Forelimb muscle (tissue), 1 donor: ENCODE measurements at places on chromosomes 5 and 9.

GRCh38 chr9:114223564-114224246 lies 68.4 kb downstream of the COL27A1 start:
- DNase-seq: no peak

GRCh38 chr9:130694205-130694604 lies 625 bp downstream of the EXOSC2 start:
- no peak for DNase-seq

DNA sequence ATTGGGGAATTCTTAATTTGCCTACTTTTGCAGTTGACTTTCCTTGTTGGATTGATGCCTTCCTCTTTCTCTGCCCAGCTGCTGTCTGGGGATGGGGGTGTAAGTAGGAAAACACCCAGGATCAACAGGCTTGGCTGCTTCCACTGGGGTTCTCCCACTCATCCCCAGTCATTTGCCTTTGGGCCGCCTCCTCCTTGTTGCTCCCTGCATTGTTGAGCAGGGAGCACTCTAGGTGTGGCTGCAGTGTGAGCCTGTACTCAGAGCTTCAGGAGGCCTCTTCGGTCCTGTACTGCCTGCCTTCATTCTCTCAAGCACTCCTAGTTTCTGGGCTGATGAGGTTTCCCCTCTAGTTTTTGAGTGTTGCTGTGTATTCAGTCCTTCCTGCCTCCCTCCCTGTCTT lies 12.1 kb downstream of the RHOBTB3 start:
- DNase-seq: no peak

GRCh38 chr5:65625743-65626142 lies 916 bp downstream of the SHLD3 start:
- DNase-seq: no peak

- no peak for DNase-seq
Measured at GRCh38 chr5:96837303-96837702, 29.6 kb upstream of the ERAP1 start.

DNA sequence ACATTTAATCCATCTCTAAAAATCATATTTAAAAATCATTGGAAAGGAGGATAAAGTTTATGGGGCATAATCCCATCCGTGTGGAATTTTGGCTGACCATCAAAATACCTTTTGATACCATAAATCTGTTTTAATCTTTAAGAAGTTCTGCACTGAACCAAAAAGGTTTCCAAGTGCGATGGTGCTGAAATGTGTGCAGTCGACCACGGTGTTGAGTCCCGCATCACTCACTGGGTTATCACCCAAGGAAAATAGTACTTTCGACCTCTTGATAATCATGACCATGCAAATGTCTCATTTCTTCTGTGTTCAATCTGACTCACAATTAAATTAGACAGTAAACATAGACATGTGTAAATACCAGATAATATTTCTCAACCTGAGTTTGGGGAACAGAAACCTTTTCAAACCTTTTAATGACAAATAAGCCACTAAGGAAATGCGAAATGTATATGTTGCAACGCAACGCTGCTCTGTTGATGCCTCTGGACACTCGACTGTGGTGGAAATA lies 62.0 kb upstream of the CDH6 start:
- no peak for DNase-seq

GRCh38 chr9:34689116-34689470 lies 2.0 kb downstream of the CCL19 start:
- DNase-seq: no peak

- no peak for DNase-seq
Measured at GRCh38 chr9:131593936-131594665, 48.8 kb downstream of the PRRT1B start.

DNA sequence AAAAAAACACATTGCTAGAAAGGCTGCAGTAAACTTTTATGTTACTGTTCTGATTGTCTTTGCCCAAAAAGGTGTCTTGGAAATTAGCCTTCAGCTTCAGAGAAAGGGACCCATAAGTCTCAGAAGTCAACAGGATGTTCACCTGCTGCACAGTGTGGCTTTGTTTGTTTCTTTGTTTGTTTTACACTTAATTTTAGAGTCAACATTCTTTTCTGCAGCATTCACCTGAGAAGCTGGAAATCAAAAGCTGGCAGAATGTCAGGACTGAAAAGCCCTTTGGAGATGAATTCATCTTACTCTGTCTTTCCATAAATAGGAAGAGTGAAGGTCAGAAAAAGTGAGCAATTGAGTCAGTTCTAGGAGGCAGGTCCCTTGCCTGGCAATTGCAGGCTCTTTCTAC lies 170.0 kb downstream of the PAPPA start:
- DNase-seq: no peak

- no peak for DNase-seq
Measured at GRCh38 chr9:108395421-108395820, 460.4 kb downstream of the ACTL7B start.

GRCh38 chr5:19855931-19856330 lies 132.1 kb downstream of the CDH18 start:
- no peak for DNase-seq

DNA sequence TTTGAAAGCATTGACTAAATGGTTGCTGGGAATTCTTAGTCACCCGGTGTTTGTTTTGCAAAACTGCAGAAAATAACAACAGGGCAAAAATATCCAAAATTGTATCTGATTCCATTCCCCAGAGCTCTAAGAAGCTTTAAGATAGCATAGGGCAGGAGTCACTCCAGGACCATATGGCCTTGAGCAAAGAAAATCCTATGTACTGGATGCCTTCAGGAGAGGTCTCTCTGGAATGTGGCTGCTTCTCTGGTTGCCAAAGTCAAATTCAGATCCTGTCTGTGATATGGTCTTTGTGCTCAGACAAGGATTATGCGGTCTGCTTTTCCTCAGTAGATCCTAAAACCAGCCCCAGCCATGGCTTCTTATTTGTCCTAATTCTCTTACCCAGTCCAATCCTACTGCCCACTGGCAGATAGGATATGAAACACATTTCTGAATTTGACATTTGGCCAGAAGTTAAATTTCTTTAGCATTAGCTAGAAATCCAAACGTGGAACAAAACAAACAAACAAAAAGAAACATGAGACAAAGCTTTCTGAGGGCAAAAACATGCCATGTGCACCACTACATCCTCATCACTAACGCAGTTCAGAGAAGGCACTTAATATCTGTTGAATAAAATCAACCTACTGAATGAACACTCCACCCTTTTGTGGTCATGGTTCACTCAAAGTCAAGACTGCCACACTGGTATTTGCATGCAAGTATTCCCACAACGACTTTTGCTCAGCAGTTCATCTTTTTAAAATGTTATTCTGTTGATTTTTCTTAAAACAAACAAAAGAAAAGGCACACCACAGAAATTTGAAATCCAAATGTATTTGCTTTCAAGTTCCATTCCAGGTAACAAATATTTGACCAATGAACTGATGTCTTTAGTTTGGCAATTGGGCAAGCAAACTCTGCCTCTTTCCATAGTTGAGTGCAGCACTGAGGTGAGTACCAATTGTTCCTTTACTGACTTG lies 165.7 kb downstream of the TRPM6 start:
- no peak for DNase-seq

DNA sequence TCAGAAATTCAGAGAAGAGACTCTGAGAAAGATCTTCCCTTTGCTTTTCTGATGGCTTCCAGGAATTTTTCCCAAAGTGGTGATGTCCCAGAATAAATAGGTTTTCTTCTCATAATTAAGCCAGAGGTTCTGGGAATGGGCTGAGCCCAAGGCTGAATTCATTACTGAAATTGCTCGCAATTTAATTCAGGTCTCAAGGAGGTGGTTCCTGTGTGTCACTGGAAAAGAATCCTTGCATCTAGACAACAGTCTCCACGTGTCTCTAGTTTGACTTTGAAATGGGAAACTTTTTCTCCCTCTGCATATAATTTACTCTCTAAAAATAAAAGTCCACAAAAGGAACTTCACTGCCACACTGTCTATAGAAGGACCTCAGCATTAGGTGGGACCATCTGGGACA lies 27.8 kb upstream of the STX17 start:
- no peak for DNase-seq

- DNase-seq: no peak
Measured at GRCh38 chr9:131992906-131993657, 86.6 kb downstream of the MED27 start.

DNA sequence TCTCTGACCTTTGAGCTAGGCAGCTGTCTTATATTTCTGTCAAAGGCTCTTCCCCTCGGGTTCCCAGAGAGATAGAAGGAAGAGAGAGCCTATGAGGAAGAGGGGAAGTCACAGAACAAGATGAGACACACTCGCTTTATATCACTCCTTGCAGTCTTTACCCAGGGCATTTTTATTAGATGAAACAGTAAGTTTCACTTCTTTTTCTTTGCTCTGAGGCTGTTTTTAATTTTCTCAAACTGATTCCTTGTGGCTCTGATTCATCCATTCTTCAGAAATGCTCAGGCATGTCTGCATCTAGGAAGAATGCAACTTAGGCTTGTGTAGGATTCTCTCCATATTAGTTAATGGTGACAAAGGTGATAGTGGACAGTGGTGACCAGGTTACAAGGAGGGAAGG lies 132.9 kb upstream of the CHD1 start:
- DNase-seq: no peak

DNA sequence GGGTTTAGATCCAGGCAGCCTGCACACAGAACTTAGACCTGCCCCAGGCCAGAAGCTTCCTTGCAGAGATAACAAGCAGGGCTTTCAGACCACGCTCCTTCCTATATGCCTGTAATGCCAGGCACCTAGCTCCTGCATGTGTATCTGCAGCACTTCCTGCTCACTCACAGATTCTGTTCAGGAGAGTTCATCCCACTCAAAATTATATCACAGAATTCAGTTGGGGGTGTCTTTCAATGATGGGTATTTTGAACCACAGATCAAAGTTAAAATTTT lies 105.8 kb downstream of the SGCD start:
- DNase-seq: no peak

DNA sequence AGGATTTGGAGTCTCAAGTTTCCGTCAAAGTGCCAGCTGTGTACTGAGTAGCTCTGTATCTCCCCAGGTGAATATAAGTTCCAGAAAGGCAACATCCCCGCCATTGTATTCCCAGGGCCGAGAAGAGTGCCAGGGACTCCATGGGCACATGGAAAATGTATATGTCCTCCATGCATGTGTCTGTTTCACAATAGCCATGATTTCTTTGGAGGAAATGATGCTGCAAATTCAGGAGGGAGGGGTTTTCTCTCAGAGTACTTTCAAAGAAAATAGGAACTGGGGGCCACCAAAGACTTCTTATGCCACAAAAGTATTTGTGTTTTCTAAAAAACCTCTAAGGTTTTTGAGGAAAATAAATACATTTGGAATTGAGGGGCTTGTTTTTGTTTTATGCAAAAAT lies 524.6 kb downstream of the BNC2 start:
- DNase-seq: no peak

GRCh38 chr9:112041536-112042243 lies 133.4 kb downstream of the SUSD1 start:
- no peak for DNase-seq

GRCh38 chr5:112594095-112594850 lies 143.4 kb upstream of the APC start:
- no peak for DNase-seq

- DNase-seq: no peak
Measured at GRCh38 chr5:148951612-148952011, 111.2 kb downstream of the SH3TC2 start.

DNA sequence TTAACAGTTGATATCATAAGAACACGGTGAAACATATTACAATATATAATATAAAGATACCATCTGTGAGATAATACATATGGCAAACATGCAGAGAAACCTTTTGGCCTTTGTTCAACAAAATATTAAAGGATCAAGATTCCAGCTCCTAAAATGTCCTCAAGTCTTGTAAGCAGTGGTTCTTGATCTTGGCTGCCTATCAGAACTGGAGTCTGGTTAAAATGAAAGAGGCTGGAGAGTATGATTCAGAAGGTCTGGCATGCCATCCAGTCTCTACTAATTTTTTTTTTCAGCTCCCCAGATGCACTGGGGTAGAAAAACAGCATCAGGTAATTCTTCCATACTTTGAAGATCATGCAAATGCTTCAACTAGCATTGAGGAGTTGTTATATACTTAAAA lies 83.2 kb downstream of the TNC start:
- DNase-seq: no peak

DNA sequence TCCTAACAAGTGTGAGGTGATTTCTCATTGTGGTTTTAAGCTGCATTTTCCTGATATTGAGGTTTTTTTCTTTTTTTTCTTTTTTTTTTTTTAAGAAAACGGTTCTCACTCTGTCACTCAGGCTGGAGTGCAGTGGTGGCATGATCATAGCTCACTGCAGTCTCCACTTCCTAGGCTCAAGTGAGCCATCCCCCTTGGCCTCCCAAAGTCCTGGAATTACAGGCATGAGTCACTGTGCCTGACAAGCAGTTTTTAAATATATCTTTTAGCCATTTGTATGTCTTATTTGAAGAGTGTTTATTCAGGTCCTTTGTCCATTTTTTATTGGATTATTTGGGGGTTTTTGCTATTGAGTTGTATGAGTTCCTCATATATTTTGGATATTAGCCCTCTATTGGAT lies 53.8 kb downstream of the GCNT1 start:
- no peak for DNase-seq

DNA sequence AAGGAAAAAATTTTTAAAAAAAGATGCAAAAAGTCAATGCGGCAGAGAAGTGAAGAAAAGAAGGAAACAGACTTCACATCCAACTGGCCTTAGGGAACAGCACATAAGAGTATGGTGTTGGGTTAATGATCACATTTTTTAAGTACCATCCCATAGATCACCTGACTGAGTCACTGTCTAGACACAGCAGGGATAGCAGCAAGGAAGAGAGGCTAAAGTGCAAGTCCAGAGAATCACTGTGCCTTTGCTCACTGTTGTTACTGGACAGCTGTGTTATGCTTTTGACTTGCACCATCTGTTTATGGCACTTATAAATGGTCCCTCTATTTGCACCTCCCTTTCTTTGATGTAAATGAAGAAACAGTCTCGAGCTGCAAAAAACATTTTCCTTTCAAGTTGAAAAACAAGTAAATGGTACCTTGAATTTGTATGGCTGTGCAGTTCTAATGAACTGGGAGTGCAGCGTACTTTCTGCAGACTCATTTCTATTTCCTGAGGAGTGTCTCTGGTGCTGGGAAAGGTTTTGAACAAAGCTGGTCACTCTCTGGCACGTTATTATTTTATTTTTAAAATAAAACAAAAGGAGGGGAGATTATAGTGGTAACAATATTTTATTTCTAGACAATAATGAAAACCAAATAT lies 84.2 kb downstream of the TRPM6 start:
- DNase-seq: no peak

DNA sequence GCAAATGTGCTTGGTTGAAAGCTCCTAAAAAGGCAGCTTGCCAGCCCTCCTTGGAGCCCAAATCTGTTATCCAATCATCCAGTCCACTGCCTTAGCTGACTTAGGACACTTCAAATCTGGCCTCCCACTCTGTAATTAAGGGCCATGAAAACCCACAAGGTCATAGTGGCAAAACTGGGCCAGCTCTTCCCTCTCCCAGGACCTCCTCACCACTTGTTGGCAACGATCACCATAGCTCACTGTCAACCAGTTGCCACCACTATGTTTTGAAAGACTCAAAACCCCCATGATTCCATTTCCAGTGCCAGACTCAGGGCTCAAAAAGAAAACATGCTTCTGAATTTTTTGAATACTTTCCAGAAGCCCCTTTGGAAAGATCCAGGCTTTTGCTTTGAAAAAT lies 107.5 kb downstream of the NREP start:
- DNase-seq: no peak
